ENCODE measurements at places on chromosomes 2 and 18.

- DNase-seq: no peak
Observed at GRCh38 chr2:24262421-24262970, 87.6 kb downstream of the FAM228A start.

- DNase-seq: no peak
Observed at GRCh38 chr18:69872661-69873060, 75.0 kb downstream of the CD226 start.

DNA sequence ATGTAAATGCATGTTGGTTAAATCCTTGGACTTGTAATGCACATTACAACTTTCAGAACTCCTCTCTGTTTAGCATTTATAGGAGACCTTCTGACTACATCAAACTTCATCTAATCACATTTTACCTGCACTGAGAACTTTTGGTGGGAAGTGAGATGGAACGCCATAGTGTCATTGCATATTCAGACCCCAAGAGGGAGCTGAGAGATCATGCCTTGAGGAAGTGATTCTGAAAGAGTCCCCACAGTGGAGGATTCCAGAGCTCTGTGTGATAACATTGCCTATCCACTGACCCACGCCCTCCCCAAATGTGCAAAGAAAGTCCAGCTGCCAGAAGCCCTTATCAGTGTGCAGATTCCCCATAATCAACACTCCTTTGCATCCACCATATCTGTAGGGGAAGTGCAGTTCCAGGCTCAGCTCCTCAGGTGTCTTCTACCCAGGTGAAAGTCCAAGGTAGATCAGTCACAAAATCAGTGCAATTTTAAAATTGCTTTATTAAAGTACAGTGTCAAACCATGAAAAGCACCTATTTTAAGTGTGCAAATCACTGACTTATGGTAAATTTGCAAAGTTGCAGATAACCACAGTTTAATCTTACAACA, 212.4 kb downstream of the RPIA start:
- peak; percentile 10 for DNase-seq

GRCh38 chr18:59851784-59852399, 47.9 kb upstream of the PMAIP1 start:
- no peak for DNase-seq

DNA sequence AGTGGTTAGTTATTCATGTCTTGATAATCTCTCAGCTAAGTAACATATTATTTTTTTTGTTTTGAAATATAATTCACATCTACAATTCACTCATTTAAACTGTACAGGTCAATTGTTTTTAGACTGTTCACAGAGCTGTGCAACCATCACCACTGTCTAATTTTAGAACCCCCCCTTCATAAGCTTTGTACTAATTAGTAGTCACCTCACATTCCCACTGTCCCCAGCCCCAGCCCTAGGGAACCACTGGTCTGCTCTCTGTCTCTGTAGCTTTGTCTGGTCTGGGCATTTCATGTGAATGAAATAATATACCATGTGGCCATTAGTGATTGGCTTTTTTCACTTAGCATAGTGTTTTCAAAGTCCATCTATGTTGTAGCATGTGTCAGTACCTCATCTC, 55.3 kb downstream of the LCLAT1 start:
- no peak for DNase-seq

GRCh38 chr2:138032334-138032733, 68.1 kb downstream of the HNMT start:
- no peak for DNase-seq

DNA sequence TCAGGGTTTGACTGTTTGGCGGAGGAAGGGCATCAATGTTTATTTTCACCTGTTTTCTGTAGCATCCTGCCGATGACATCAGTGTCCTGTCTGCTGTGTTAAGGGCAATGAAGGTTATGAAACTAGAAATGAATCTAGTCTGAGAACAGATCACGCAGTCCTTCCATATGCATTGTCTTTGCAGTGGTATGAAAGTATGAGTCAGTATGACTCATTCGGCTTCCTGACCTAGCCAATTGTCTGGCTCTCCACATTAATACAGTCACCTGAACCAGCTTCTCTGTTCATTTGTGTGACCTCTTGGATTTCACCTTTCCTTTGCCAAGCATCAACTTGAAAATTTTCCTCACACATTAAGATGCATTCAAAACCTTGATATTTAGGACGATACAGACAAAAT, 353.8 kb downstream of the RND3 start:
- DNase-seq: peak; percentile 85

- no peak for DNase-seq
Observed at GRCh38 chr2:191115391-191115790, 35.4 kb downstream of the STAT4 start.

DNA sequence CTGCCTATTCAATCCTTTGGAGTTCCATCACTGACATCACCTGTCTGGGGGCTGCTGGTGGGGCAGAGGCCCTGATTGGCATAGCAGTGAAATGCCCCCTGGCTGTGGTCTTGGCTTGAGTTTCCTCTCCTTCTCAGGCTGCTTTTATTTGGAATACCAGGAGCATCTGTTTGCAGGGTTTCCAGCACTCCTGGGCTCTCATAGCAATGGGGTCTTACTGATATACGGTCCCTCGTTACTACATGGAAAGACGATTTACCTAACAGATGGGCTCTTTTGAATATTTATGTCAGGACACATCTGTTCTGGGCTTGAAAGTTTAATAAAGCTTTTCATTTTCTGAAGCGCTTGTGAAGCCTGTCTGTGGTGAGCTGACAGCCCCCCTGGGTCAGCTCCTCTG, 230.3 kb downstream of the SLC4A3 start:
- DNase-seq: no peak

DNA sequence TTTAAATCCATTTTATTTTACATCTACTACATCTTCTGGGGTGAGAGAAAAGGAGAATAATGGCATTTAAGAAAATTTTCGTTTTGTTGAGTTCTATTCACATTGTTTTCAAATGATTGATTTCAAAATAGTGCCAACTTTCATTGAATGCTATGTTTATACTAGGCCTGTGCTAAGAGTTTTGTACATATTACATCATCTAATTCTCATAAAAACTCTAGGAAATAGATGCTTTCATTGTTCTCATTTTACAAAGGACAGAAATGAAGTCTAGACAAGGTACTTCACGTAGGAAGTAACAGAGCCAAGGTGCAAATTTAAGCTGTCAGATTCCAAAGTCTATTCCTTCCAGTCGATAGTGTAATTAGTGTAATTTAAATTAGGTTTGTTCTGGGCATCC, 402.8 kb upstream of the UBE2E3 start:
- DNase-seq: peak; percentile 34

- no peak for DNase-seq
Observed at GRCh38 chr2:40483549-40484243, 31.8 kb upstream of the SLC8A1 start.

DNA sequence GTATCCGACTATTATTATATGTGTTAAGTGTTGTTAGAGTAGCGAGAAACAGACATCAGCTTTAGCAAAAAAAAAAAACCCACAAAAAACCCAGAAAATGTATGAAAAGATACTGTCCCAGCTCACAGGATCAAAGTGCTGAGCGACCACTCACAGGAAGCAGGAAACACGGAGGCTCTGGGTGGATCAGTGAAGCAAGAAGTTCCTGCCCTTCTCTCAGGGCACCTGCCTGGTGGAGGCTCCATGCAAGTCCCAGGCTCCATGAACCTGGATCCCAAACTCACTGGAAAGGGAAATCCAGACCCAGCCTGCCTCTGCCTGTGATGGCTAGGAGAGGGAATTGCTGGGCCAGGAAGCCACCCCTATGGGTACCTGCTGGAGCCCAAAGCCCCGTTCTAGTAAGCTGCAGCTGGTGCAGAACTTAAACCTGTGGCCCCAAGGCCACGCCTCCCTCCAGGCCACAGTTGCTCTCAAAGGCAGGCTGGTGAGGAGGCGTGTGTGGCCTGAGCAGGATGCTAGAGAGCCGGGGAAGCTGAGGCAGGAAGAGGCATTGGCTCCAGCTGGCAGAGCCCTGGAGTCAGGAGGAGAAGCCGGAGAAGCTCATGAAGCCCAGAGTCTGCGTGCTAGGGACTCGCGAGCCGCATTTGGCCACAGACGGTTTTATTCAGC, 63.5 kb upstream of the TAF1B start:
- DNase-seq: no peak

- DNase-seq: no peak
Observed at GRCh38 chr2:65813631-65814173, 381.3 kb upstream of the SPRED2 start.

DNA sequence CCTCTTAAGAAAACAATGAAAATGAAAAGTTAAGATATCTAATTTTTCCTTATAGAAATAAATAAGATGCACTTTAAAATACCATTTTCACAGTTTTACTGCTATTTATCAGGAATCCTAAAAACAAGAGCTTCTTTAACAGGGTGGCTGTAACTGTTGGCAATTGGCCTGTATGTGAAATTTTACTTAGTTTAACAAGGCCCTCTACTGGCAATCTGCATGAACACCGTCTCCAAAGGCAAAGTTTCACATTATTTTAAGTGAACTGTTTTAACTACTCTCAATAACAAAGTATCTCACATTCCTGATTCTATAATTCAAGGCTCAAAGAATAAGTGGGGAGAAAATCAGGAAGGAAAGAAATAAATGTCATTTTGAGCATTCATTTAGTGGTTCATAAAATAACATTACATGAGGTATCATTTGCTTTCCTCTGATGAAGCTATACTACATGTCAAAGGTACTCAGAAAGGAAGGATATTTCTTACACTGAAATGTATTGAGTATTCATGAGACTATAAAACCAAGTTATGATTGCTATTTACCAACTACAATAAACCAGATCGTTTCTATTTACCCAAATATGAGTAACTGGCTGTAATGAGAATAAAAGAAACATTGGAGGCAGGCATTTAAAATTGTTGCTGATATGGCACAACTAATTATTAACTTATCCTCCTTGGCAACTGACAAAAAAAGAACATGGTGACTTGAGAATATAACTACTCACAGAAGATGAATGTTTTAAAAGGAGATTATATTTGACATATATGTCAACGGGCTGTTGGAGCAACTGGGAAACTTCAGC, 7.0 kb downstream of the NCKAP5 start:
- DNase-seq: peak; percentile 69

GRCh38 chr18:10518595-10519255, 7.1 kb upstream of the NAPG start:
- DNase-seq: peak; percentile 88

DNA sequence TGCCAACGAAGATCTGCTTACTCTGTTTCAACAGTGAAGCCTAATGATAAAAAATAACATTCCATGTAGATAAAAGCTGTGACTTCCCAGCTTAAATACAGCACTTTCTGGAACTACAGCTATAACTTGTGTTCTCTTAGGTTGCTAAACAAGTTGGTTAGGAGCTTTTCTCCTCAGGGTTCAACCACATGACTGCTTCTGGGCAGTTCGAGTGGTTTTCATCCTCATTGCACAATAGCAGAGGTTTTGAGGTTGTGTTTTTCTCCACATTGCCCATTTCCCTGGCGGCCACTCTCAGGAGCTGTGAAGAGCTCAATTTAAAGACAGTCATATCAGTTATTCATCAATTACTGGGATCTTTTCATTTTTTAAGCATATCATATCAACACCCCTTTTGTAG, 102.2 kb upstream of the CYP1B1 start:
- no peak for DNase-seq

- DNase-seq: peak; percentile 82
Observed at GRCh38 chr2:20050646-20051531, 539 bp downstream of the LAPTM4A start.

DNA sequence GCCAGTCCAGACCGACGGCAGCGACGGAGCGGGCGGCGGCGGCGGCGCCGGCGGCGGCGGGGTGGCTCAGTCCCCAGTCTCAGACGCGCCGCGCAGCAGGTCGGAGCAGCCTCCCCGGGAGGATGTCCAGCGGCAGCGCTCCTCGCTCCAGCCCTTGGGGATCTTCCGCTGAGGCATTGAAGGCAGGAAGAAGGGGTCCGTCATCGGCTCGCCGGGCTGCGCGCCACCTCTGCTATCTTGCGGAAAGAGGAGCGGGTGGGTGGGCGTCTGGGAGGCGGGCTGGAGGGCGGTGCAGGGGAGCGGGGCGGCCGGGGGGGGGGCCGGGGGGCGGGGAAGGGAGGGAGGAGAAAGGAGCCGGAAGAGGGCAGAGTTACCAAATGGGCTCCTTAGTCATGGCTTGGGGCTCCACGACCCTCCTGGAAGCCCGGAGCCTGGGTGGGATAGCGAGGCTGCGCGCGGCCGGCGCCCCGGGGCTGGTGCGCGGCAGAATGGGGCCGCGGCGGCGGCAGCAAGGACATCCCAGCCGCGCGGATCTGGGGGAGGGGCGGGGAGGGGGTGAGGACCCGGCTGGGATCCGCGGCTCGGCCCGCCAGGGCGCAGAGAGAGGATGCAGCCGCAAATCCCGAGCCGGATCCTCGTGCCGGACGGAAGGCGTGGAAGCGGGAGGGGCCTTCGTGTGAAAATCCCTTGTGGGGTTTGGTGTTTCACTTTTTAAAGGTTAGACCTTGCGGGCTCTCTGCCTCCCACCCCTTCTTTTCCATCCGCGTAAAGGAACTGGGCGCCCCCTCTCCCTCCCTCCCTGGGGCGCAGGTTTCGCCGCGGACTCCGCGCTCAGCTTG, at the start of gene NETO1:
Gene NETO1, minus strand, starts transcription at position 242 of the 839 bp plus-strand sequence. CDS start 696 bp downstream, outside the sequence.
- peak; percentile 44 for DNase-seq

DNA sequence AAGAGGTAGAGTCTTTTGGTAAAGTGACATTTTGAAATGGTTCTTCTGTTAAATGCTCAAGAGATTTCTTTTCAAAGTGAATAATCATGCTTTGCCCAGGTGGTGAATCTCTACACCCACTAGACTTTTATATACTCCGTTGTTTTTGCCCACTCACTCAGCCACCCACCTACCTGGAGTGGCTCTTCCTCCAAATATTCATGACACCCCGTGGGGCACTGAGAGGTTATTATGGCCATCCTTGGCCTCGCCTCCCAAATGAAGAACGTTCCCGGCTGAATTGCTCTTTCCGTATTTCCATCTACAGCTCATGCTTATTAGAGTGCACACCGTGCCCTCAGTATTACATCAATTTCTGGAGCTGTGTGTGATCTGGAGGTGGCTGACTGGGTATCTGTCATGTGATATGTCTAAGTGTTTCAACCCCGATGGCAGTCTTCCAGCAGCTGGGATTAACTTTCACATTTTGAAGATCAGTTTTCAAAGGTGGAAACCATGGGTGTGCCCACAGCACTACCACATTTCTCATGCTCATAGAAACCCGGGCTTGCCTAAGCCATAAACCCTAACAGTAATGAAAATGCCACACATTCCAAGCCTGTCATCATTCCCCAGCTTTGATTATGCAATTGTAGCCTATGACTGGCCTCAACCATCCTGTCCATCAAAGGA, 406.6 kb upstream of the MMADHC start:
- peak; percentile 85 for DNase-seq

- DNase-seq: no peak
Observed at GRCh38 chr18:58266291-58266690, 222.3 kb downstream of the NEDD4L start.

- no peak for DNase-seq
Observed at GRCh38 chr2:206836722-206837121, 71.3 kb downstream of the FASTKD2 start.
